Dermis blood vessel endothelial cell (primary cell): ENCODE measurements at places on chromosomes 7 and 10. TPM values are rescaled to one million over a fixed set of nuclear protein-coding genes. Genes with fewer than 3 reads are reported as not detected.

The RNF148 gene
- total RNA-seq: 1.3 and 2.6 TPM in 2 replicates

The HKDC1 gene
- total RNA-seq: 0.23 and 0.85 TPM in 2 replicates

The TMEM139 gene
- 0.14 and 0.17 TPM in 2 replicates for total RNA-seq

The SLC18A3 gene
- total RNA-seq: not detected in 2 replicates

The AFAP1L2 gene
- total RNA-seq: 7.6 and 27.7 TPM in 2 replicates

The CLCN1 gene
- not detected in 2 replicates for total RNA-seq

The ZNF488 gene
- total RNA-seq: under 0.01 and 0.28 TPM in 2 replicates

The INTS1 gene
- total RNA-seq: 44.6 and 80.1 TPM in 2 replicates

The GPAM gene
- 9.9 and 10.3 TPM in 2 replicates for total RNA-seq

The KLF14 gene
- total RNA-seq: under 0.01 TPM in 1 of 2 replicates, not detected in the other

The MSS51 gene
- 0.84 and 1.5 TPM in 2 replicates for total RNA-seq

The FBXO24 gene
- total RNA-seq: 0.60 TPM in 1 of 2 replicates, not detected in the other

The TAS2R39 gene
- not detected in 2 replicates for total RNA-seq

The CYP3A5 gene
- not detected in 2 replicates for total RNA-seq

The ITIH5 gene
- total RNA-seq: 0.51 and 0.65 TPM in 2 replicates

The CEP55 gene
- total RNA-seq: 18.9 and 100 TPM in 2 replicates

The ARHGEF5 gene
- total RNA-seq: 0.17 and 0.28 TPM in 2 replicates

The STOX1 gene
- 0.33 and 0.34 TPM in 2 replicates for total RNA-seq

The SYCE1 gene
- not detected in 2 replicates for total RNA-seq

The THNSL1 gene
- total RNA-seq: 2.9 and 4.3 TPM in 2 replicates

The EN2 gene
- total RNA-seq: not detected in 2 replicates

The BMPER gene
- total RNA-seq: 0.70 and 1.0 TPM in 2 replicates

The LARP4B gene
- total RNA-seq: 23.5 and 33.4 TPM in 2 replicates

The CUBN gene
- total RNA-seq: 6.1 and 27.5 TPM in 2 replicates

The TMEM273 gene
- 16.2 and 49.9 TPM in 2 replicates for total RNA-seq

The TEX36 gene
- not detected in 2 replicates for total RNA-seq

The ENO4 gene
- not detected in 2 replicates for total RNA-seq

The LIPF gene
- not detected in 2 replicates for total RNA-seq

The PPP1R9A gene
- 16.2 and 19.2 TPM in 2 replicates for total RNA-seq

The CTNNA3 gene
- total RNA-seq: under 0.01 TPM in 1 of 2 replicates, not detected in the other

The ELFN1 gene
- total RNA-seq: 0.56 and 1.2 TPM in 2 replicates

The HOXA5 gene
- 5.6 and 6.1 TPM in 2 replicates for total RNA-seq

The LRIT1 gene
- not detected in 2 replicates for total RNA-seq

The MMP21 gene
- total RNA-seq: 0.34 and 0.65 TPM in 2 replicates

The SYT15B gene
- 0.51 and 1.2 TPM in 2 replicates for total RNA-seq

The ITGB8 gene
- 8.5 and 8.8 TPM in 2 replicates for total RNA-seq

The STEAP4 gene
- not detected in 2 replicates for total RNA-seq

The LGI1 gene
- total RNA-seq: not detected in 2 replicates

The CALHM3 gene
- total RNA-seq: not detected in 2 replicates

The PAPOLB gene
- 0.23 and 0.34 TPM in 2 replicates for total RNA-seq

The TMEM254 gene
- 4.9 and 7.3 TPM in 2 replicates for total RNA-seq

The VSTM2A gene
- total RNA-seq: not detected in 2 replicates

The LAMB1 gene
- 485 and 583 TPM in 2 replicates for total RNA-seq

The ABCB4 gene
- total RNA-seq: 0.14 and 0.34 TPM in 2 replicates

The JAZF1 gene
- total RNA-seq: 3.6 and 4.9 TPM in 2 replicates

The PRSS37 gene
- total RNA-seq: not detected in 2 replicates

The SLC13A4 gene
- total RNA-seq: not detected in 2 replicates

The TNS3 gene
- total RNA-seq: 11.7 and 13.6 TPM in 2 replicates

The HMX3 gene
- not detected in 2 replicates for total RNA-seq

The CADPS2 gene
- total RNA-seq: 69.4 and 83.7 TPM in 2 replicates

The TRIM73 gene
- 0.60 and 1.9 TPM in 2 replicates for total RNA-seq

The NPC1L1 gene
- not detected in 2 replicates for total RNA-seq

The CAMK2B gene
- 0.09 and 0.17 TPM in 2 replicates for total RNA-seq

The C7orf57 gene
- not detected in 2 replicates for total RNA-seq

The SSC4D gene
- total RNA-seq: 0.68 and 0.98 TPM in 2 replicates

The OPN4 gene
- not detected in 2 replicates for total RNA-seq

The RET gene
- total RNA-seq: 1.0 and 1.2 TPM in 2 replicates
